Epithelial cell of esophagus (primary cell): ENCODE measurements at places on chromosomes 3 and 15.

- no peak for DNase-seq
Measured at GRCh38 chr3:128466840-128467541, at the start of gene DNAJB8. Gene DNAJB8, minus strand, starts transcription at chr3:128466890. Its CDS starts 3,645 bp downstream, at chr3:128463245.

DNA sequence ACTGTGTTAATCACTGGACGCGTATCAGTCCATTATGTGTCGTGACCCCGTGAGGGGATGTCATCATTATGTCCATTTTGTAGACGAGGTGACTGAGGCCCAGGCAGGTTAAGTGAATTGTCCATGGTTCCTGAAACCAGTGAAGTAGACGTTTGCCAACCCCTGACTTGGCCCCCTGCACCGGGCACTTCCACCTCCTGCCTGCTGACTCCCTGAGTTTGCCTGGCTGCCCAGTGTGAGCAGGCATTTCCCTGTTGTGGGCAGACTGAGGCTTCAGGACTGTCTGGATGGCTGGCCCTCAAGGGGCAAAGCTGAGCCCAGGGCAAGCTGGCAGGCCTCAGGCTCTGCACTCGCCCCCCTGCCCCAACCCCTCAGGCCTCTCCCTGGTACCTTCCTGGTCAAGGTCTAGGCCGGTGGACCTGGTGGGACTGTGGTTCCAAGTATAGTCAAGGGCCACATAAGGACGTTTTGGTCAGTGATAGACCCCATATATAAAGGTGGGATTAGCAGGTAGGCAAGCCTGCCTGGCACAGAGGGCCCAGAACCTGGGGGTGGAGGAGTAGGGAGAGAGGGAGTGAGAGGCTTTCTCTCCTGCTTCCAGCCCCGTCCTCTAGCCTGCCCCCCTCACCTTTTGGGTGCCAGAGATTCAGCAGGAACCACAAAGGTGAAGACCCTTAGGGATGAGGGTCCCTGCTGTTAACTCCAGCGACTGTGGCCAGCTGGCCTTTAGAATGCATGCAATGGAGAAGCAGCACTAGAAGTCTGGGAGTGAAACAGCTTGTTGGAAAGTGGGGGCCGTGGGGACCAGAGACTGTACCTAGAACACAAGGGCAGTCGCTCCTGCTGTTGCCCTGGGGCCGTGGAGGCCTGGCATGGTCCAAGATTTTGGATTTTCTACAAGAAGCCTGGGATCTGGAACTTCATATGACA lies 34.6 kb downstream of the FBLN2 start:
- DNase-seq, result no peak

- DNase-seq, result no peak
Measured at GRCh38 chr3:126613479-126614188, 41.3 kb downstream of the TXNRD3 start.

GRCh38 chr15:69843900-69844304 lies 253.8 kb downstream of the TLE3 start:
- DNase-seq, result no peak

GRCh38 chr3:181886676-181887075 lies 175.0 kb downstream of the SOX2 start:
- DNase-seq, result peak; percentile 72

DNA sequence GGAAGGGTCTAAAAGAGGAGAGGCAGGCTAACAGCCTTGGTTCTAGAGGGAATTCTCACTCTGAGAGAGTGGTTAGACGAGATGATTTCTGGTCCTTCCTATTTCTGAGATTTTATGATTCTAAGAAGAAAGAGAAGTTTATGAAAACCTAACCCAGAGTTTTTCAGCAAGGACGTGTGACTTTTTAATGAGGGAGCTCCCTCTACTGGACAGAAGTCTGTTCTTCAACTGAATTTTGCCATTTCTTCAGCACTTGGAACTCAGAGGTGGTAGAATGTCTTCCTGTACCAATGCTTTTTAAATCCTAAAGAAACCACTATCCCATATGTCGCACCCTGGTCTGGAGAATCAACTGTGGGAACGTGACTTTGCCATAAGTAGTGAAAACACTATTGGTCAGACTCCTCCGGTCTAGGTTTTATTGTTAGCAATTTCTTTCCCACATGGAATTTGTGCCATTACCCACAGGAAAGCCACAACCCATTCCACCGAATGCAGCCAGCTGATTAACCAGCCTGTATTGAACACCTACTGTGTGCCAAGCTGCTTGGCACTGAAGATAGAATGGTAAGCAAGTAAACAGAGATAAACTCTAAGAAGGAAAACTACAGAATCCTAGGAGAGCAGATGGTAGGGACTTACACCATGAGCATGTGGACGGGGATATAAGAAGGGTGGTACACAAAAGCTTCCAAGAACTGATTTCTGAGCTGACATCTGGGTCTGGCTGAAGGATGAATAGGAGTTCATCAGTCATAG lies 199.5 kb upstream of the LMCD1 start:
- peak; percentile 67 for DNase-seq

GRCh38 chr3:8597219-8597853 lies 47.3 kb downstream of the SSUH2 start:
- DNase-seq, result no peak

DNA sequence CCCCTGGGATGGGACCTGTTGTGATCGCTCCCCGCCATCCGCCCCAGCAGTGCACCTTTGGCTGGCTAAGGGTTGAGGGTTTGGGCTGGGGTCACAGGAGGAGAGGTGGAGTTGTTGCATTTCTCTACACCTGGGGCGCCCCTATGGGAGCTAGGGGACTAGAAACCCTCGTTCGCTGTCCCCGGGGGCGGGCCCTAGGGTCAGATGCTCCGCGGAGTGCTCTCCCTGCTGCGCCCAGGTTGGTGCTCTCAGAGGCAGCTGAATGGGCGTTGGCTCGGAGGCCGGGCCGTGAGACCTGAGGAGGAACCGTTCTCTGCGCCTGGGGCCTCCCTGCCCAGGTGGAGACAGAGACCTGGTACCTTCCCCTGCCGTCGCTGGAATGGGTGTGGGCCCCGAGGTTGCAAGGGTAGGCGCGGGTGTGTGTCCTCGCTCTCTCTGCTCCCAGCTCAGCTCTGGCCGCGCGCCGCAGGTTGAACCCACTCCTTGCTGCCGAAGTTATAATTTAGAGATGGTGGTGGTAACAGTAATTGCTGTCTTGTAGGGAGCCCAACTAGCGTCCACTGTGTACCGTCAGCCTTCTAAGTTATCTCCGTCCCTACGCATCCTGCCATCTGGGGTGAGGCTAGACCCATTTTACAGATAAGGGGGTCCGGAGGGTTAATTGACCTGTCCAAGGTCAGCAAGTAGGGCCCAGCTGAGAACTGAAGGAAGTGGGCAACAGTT lies 965 bp downstream of the FLNB start:
- DNase-seq, result peak; percentile 40

DNA sequence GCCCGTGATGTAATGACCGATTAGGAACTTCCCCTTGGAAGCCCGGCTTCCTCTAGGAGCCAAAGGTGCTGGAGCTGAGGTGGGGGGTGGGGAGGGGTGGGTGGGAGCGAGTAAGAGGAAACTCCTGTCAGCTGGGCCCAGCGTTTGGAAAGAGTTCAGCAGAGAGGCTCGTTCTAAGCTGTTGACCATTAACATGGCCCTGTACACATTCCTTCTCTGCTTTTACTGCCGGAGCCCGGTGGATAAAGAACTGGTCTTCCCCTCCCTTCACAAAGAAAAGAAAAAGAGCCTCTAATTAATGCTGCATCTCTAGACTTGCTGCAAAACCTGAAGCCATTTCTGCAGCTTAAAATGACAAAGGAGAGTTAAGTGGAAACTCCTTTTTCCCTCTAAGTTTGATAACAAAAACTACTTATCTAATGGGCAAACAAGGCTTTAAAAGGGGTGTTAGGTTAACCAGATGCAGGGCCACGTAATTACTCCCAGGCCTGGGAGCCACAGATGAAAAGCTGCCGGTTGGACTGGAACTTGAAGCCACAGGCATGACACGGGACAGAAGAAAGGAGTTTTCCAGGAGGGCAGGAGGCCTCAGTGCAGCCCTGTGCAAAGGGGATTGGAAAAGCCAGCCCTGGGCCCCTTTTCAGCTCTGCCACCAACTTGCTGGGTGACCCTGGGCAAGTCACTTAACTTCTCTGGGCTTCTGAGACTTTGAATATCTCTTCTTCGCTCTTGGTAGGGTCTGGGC lies 71.3 kb downstream of the SMAD6 start:
- DNase-seq, result no peak

DNA sequence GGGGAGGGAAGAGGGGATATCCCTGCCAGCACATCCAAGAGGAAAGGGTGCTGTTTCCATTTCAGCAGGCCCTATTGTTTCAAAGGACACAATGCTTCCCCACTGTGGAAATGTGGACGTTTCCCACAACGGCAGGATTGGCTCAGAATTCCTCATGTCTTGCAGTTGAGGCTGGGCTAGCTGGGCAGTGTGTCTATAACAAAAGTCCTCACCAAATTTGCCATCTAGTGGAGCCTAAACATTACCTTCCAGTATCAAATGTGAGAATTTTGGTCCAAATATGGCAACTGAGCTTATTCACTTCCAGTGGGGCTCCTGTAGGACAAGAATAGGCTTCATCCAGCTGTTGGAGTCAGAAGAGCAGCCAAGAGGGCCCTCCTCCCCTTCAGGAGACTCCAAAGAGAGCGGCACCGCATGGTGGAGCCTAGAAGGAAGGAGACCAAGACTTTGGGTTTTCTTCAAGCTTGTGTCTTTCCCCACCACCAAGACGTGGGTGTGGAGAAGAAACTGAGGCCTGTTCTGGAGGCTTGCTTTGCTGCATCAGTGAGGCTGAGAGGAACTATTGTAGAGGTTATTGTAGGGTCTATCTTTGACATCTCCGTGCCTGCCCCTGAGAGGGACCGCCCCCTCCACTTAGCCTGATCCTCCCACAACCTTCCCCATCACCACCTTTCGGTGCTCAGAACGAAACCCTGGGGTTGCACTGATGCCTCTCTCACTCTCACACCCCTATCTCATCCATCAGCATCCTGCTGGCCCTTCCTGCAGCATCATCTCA lies 45.3 kb upstream of the SLCO2A1 start:
- DNase-seq, result no peak

- no peak for DNase-seq
Measured at GRCh38 chr15:31552482-31553099, 226.0 kb downstream of the KLF13 start.

GRCh38 chr15:98513428-98513986 lies 134.8 kb upstream of the IGF1R start:
- no peak for DNase-seq

DNA sequence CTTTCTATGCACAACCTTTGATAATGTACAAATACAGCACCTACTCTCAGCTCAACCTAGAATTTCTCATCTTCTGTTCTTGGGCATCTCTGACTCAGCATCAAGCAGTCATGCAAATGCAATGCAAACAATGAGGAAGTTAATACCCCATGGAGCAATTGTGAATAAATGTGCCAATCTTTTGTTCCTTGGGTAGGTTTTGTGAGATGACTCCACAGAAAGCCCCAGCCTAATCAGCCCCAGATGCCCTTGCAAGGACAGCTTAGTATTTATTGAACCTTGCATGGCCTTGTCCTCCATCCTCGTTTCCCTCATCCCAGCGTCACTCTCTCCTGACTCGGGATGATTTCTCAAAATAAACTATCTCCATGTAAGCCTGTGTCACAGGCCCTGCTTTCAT lies 494.7 kb upstream of the NECTIN3 start:
- DNase-seq, result peak; percentile 90

GRCh38 chr3:36403661-36404060 lies 23.4 kb downstream of the STAC start:
- peak; percentile 46 for DNase-seq

- no peak for DNase-seq
Measured at GRCh38 chr15:89393056-89393455, 58.4 kb upstream of the POLG start.

- peak; percentile 74 for DNase-seq
Measured at GRCh38 chr3:12155828-12156227, 2.9 kb downstream of the TIMP4 start.
